DMS153 (cell line): ENCODE measurements at places on chromosomes 16 and 17.

- no peak for DNase-seq
These were observed 19.7 kb upstream of the RMI2 start for GRCh38 chr16:11325404-11326083.

DNA sequence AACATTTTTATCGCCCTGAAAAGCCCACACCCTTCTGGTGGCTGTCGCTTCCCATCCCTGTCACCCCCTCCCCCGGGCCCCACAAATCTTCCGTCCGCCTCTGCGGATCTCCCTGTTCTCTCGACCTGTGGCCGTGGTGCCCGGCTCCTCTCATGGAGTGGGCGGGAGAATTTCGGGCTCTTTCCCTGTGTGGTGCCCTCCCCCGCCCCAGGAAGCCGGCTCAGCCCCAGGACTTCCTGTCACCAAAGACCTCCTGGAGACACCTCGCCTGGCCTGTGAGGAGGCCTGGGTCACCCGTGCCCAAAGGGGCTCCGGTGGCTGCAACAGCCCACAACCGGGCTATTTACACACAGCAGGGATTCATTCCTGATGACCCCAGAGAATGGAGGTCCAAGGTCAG is 26.1 kb upstream of the UBE2I start:
- no peak for DNase-seq

GRCh38 chr17:14337596-14338079 is 36.8 kb downstream of the HS3ST3B1 start:
- no peak for DNase-seq

GRCh38 chr17:27329146-27329805 is 35.4 kb downstream of the WSB1 start:
- no peak for DNase-seq

DNA sequence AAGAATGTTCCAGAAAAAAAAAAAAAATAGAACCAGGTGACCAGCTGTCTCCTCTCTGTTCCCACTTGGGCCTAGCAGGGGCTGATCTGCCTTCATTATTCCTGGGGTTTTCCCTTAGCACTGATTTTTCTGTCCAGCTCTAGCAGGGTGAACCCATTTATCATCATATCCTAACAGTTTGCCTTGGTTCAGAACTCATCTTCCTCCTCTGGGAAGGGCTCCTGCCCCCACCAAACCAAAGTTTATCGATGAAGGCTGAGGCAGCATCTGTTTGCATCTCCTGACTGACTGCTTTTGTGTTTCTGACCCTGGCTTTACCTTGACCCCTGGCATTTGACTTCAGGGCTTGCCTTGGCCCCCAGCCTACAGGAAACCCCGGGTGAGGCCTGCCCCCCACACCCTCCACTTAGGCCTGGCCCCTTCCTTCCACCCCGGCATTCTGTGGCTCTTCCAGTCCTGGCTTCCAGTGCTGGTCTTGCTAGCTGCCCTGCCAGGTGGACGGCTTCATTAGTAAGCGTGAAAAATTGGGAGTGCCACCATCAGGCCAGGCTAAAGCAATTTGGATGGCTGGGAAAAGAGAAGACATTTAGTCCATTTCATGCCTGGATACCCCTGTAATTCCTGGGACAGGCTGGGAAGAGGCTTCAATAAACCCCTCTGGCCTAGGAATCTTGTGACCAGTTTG is 164.9 kb downstream of the CCDC182 start:
- DNase-seq: no peak

- no peak for DNase-seq
These were observed 781 bp downstream of the ARHGDIA start for GRCh38 chr17:81870131-81870980.

DNA sequence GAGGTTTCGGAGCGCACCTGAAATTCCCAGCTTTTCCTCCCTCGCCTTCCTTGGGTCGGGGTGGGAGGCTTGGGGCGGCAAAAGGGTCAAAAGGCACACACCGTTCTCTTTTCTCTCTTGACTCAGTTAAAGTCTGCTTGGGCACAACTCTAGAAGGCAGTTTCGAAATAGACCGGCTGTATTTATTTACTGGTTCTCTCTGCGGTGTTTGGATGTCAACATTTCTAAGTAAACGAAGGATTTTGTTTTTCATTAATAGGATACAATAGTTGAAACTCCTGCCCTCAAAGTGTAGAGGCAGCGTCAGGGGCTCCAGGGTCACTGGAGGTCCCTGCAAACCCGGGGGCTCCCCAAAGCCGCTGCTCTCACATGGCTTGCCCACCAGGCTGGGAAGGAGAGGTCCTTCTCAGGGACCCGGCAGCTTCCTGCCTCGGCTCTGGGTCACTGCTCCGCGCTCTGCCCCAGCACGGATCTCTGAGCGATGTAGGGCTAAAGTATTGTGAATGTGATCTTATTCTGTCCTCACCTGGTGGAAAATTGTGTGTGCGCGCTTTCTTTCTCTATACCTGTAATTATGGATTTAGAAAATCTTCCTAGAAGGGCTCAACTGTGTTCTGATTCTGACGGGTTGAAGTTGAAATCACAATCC is 952 bp downstream of the BMERB1 start:
- no peak for DNase-seq

DNA sequence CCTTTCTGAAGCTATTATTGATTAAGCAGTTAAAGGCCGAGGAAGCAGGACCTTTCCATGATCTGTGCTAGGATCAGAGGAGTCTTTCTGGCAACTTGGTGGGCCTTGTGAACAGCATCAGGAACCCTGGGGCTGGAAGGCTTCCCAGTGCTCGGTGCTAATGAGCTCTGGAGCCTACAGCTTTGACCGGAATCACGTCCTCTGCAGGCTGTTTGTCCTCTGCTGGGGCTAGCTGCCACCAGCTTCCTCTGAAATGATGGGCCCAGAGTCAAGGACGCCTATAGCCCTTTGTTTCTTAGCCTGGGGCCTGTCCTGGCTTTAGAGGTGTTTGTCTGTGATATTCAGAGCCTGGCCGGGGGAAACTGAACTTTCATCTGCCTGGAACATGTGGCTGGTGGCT is 111.6 kb downstream of the SHISA9 start:
- DNase-seq: no peak

DNA sequence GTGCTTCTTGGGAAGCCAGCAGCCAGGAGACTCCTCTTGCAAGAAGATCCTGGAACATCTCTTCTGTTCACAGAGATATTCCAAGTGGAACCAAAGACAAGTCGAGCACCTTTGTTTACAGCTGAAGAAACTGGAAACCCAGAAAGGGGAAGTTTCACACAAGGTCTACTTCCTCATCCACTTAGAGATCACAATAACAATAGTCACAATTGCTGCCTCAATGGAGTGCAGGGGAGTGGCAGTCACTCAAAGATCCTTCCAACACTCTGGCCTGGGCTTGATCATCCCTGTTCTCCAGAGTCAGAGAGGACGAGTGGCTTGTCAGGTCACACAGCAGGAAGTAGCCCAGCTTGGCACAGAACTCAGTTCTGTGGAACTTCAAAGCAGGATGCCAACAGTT is 46.9 kb upstream of the SIAH1 start:
- no peak for DNase-seq

DNA sequence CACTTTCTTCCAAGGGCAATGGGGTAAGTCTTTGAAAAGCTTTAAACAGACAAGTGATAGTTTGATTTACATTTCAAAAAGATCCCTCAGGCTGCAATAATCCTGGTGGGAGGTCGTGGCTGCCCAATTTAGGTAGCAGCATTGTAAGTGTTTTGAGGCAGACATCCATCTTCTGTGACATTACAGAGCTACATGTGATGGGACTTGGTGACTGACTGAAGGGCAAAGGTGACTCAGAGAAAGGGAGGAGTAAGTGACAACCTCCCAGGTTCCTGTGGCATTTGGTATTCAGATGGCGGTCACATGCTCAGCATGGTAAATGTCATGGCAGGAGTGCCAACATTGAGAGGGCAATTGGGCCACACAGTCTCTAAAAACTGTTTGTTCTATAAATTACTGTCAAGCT is 26.5 kb downstream of the STAT3 start:
- no peak for DNase-seq

- DNase-seq: no peak
These were observed 41.5 kb downstream of the CD300LF start for GRCh38 chr17:74671031-74671771.

- DNase-seq: no peak
These were observed 303.2 kb downstream of the MAF start for GRCh38 chr16:79297296-79297695.

- no peak for DNase-seq
These were observed 93.6 kb downstream of the HS3ST4 start for GRCh38 chr16:25785361-25785760.

GRCh38 chr17:55694286-55694910 is 28.3 kb downstream of the TMEM100 start:
- DNase-seq: no peak

GRCh38 chr17:79083191-79083971 is 8.8 kb downstream of the ENGASE start:
- DNase-seq: no peak

- DNase-seq: no peak
These were observed 12.3 kb downstream of the ELAC2 start for GRCh38 chr17:13005530-13005929.

DNA sequence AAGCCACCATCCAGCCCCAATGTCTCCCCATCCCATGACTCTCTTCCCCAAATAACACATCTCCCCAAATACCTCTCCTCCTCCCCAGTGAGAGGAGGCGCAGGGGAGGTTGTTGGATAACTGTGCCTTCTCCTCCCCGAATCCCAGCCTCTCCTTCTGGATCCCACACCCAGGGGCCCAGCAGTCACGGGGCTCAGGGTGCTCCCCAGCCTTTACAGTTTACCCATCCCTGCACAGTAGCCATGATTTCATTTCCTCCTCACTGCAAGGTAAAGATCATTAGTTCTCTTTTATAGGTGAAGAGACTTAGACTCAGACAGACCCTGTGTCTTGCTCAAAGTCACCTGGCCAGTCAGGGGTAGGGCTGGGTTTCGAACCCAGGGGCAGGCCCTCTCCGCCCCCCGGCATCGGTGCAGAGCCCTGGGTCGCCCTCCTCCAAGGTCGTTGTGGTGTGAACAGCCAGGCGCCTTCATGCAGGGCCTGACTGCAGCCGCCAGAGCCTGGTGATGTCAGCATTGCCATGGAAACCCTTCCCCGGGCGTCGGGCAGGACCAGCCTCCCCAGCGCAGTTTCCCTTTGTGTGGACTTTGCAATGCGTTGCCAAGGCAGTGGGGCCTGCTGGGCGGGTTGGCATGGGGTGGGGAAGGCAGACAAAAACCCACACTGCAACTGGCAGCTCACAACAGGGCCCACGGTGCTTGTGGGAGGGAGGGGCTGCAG is 53.3 kb upstream of the TOB1 start:
- DNase-seq: peak; percentile 94

GRCh38 chr17:41002814-41003213 is 3.1 kb upstream of the KRTAP3-2 start:
- DNase-seq: no peak

- no peak for DNase-seq
These were observed 16.7 kb downstream of the HSD11B2 start for GRCh38 chr16:67447508-67448076.

DNA sequence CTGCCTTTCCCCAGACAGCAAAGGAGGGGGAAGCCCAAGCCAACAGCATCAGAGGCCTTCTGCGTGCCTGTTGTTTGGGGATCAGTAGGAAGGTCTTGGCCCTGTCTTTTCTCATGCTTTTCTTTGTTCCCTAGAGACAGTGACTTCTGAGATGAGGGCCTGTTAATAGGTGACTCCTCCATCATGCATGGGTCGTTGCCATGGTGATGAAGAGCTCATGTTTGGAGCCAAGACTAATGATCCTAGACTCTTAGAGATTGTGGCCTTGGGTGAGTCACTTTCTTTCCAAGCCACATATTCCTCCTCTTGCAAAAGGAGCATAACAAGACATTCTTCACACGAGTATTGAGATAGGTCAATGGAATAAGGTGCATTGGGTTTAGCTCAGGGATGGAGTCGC is 201.1 kb upstream of the ASIC2 start:
- DNase-seq: no peak

GRCh38 chr16:49861299-49861698 is 5.4 kb upstream of the ZNF423 start:
- no peak for DNase-seq

- DNase-seq: no peak
These were observed 47.2 kb upstream of the SLC47A1 start for GRCh38 chr17:19486351-19487023.

DNA sequence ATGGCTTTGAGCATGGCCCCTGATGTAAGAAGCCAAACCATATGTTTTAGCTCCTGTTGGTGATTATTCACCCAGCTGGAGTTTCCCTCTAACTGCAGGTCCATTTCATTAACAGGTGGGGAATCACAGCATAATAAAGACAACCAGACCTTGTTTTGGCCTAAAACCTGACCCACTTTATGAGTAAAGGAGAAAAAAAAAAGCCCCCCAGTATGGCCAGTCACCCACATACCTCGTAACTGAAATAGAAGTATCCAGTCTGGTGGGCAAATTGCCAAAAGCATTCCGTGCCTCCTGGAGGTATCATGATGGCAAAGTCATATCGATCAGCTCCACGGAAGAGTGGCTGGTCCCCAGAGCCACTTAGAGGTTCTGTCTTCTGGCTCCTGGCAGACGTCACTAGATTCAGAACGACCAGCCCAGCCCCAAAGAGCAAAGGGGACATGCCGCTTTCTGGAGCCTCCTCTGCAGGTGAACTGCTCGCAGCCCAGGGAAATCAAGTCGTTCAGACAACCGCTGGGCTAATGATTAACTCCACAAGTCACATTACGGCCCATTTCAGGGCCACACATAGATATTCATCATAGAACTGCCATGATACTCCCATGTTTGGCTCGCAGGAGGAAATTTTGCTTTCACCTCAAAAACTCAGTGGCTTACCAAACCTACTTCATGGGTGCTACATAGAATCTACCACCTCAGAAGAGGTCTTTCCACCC is at the start of gene TMED6:
TMED6 (minus strand) TSS at position 478 of the 719 bp plus-strand sequence; CDS start at position 445, 33 bp downstream.
- no peak for DNase-seq

DNA sequence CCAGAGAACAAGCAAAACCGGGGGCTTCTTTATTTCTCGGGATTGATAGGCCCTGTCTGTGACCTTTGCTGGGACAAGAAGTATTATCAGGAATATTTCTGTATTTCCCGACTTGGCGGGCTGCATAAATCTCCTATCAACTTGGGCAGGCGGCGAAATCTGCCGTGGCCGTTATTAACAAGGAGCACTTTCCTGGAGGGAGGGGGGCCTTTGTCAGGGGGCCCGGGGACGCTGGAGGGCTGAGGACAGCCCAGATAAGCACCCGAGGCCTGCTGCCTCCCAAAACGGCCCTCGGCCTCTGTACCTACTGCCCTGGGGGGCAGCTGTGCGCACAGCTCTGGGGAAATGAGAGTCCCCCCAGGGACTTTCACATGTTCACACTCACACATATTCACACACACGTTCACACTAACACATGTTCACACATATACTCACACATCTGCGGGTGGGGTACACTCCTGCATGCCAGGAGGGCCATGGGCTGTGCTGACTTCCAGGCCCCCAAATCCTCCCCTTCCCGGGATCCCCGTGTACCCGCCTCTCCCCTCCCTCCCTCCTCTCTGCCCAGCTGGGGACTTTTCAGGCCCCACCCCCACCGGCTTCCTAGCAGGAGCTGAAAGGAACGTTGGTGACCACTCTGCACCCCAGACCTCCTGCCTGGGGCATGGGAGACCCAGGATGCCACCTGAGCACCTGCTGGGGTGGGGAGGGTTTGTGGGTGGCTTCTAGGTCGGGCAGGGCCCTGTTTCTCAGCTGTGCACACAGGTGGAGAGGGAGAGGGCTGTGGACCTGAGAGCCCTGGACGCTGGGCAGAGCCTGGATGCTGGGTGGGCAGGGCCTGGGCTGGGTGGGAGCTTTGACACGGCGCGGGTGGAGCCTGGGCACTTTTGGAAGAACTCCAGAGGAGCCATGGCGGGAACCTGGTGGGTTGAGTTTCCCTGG is 24.3 kb upstream of the GSE1 start:
- no peak for DNase-seq
